PC-9 (cell line): ENCODE measurements at places on chromosomes 7 and 10. TPM values are rescaled to one million over a fixed set of nuclear protein-coding genes. Genes with fewer than 3 reads are reported as not detected.

DNA sequence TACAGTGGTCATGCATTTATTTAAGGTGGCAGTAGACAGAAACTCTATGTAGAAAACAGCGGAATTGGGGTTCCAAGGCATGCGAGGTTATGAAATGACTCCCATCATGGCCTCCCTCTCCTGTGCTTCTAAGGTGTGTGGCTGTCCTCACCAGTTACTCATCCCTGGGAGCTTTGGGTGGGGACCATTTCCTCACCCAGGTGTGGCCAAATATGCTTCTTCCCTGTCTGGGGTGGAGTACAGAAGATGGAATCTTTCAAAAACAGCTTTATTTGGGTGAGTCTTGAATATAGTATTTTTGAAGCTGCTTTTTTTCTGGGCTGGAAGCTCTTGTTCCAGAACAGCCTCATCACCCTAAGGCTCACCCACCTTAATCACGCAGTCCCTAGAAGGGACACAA lies 139.0 kb downstream of the NRF1 start:
- no peak for DNase-seq

- DNase-seq = no peak
These were observed 26.7 kb downstream of the PIK3CG start for GRCh38 chr7:106891548-106892410.

The AKR1C8 gene
- 2.7 and 4.0 TPM in 2 replicates for total RNA-seq

The GHRHR gene
- total RNA-seq = not detected in 2 replicates

- no peak for DNase-seq
These were observed 94.0 kb downstream of the ORC5 start for GRCh38 chr7:104113788-104114187.

DNA sequence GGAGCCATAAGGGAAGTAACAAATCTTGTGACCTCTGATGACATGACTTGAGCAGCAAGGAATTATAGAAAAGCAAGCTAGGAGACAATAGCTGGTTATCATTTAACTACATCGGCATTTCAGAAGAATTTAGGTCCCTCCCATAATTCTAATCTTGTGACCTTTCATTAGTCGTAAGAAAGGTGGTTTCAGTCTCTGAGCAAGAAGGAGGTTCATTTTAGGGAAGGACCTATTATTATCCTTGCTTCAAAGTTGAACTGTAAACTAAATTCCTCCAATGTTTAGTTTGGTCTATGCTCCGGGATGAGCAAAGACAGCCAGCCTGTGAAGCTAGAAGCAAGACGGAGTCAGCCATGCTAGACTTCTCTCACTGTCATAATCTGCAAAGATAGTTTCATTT lies 159.6 kb downstream of the SLC16A9 start:
- DNase-seq = no peak

The GPR15LG gene
- not detected in 2 replicates for total RNA-seq

The MACC1 gene
- 48.4 and 50.8 TPM in 2 replicates for total RNA-seq

The RSU1 gene
- total RNA-seq = 40.6 and 44.5 TPM in 2 replicates

DNA sequence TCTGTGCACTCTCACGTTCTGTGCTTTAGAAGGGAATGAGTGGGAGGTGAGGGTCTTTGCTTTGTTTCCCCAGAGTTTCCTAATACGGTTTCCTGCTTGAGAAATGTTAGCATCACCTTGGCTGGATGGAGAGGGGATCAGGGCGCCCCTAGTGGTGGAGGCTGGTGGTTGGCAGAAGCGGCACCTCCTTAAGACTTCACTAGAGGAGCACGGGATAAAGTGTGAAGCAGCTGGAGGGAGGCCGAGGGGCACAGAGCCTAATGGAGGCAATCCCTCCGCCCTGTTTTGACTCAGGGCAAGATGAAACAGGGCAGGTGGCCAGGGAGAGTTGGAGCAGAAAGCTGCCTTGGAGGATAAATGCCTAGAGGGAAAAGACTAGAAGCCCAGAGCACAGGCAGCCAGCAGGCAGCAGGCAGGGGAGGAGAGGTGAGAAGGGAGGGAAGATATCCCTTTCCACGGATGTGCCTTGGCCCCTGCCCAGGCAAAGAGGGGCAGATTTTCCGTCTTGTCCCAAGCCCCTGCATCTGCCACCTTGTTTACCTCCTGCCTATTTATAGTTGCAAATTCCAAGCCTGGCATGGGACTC lies 56.0 kb upstream of the BTRC start:
- DNase-seq = no peak

- peak; percentile 65 for DNase-seq
These were observed 72.3 kb downstream of the AMZ1 start for GRCh38 chr7:2760098-2760889.

DNA sequence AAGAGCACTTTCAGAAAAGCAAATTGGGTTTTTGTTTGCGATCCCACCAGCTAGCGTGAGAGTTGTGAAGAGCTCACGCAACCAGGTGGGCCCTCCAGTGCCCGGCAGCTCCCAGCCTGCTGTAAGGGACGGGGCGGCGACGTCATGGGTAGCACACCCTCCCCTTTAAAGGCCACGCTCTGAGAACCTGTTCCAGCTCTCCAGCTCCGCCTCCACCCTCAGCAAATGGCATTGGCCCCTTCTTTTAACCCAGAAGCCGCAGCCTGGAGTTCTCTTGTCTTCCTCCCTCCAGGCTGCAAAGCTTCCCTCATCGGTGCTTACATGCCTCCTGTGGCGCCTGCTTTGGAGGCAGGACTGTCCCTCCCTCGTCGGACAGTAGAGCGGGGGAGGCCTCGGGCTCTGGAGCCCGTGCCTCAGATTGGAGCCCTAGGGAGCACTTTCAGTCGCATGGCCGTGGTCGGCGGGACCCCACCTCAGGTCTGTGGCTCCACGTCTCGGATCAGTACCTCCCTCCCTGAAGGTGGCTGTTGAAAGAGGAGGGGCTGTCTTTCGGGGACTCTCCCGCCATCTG lies 32.9 kb downstream of the WIPI2 start:
- no peak for DNase-seq

- DNase-seq = no peak
These were observed 257.4 kb downstream of the KCNMA1 start for GRCh38 chr10:77380191-77380590.

The DNAH11 gene
- not detected in 2 replicates for total RNA-seq
